Brain (organoid and tissue), 16 donors: ENCODE measurements at places on chromosomes 12 and 14. TPM values are rescaled to one million over a fixed set of nuclear protein-coding genes. Genes with fewer than 3 reads are reported as not detected.

GRCh38 chr14:54676812-54677708 lies 110.1 kb downstream of the SAMD4A start:
- DNase-seq: peak; percentile 89

DNA sequence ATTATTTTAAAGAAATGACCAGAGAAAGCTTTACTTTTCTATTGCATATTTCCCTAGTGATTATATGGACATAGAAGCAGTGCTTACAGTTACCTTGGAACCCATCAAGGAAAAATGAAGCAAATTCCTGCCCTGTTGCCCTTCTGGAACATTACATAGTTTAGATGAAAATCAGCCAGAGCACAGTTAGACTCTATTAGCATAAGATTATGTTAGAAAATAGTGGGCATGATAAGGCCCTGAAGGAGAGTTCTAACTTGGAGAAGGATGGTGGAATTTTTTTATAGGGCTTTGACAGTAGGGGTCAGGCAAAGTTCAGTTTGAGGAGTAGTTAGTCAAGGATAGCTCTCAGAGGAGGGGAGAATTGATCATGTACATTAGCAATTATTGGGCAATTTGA lies 74.3 kb downstream of the FUT8 start:
- DNase-seq: no peak

DNA sequence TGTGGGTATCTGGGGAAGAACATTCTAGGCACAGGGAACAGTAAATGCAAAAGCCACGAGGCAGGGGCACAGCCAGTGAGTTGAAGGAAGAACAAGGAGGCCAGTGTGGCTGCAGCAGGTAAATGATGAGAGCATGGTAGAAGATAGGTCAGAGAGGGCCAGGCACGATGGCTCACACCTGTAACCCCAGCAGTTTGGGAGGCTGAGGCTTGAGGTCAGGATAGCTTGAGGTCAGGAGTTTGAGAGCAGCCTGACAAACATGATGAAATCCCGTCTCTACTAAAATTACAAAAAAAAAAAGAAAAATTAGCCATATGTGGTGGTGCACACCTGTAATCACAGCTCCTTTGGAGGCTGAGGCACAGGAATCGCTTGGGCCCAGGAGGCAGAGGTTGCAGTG lies 86.7 kb upstream of the ESRRB start:
- DNase-seq: no peak

DNA sequence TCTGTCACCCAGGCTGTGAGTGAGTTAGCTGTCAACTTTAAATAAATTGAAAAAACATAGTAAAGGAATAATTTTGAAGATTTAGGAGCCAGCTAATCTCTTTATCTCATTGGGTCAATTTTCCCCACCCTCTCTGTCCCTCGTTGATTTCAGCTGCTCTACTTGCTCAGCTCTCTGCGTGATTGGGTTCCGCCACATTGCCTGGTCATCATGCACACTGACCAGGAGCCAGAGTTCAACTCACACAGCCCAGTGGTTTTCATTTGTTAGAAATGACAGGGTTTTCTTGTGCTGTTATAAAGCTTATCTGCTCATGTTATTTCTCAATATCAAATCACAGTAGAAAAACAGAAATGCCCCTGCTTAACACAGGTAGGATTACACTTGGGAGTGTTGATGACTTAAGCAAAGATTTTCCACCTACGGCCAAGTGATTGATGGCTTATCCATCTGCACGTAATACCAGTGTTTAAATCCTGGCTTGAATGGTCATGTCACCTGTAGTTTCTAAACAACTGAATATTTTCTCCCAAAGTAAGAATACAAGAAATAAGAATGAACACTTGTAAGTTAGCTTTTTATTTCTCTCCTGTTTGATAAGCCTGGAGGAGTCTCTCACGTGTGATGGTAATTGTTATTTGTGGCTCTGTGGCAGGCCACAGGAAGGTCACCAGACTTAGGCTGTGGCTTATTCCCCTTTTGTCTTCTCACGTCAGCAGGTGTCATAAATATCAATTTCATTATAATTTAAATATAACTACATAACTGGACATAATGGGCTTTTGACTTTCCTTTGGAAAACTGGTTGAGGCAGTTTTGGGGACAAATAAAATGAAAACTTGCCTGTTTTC lies 367.2 kb upstream of the DDHD1 start:
- DNase-seq: no peak

- no peak for DNase-seq
These were observed 9.6 kb upstream of the NPFF start for GRCh38 chr12:53516758-53517455.

GRCh38 chr12:121218588-121219352 lies 8.8 kb downstream of the P2RX4 start:
- no peak for DNase-seq

DNA sequence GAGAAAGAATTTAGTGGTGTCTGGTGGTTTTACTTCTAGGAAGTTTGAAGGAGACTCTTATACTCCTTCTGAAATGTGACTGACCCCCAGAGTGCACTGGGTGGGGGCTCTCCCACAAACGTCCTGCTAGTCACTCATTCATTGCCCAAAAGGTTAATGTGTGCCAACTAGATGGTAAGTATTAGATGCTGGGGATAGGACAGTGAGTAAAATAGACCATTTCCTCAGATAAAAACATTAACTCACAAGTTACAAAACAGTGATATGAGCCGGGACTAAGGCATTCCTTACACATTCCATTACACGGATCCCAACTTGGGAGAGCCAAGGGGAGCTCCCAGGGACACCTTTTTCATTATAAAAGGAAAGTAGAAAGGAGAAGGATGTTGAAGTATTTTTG lies 185.1 kb downstream of the ATXN7L3B start:
- DNase-seq: no peak

DNA sequence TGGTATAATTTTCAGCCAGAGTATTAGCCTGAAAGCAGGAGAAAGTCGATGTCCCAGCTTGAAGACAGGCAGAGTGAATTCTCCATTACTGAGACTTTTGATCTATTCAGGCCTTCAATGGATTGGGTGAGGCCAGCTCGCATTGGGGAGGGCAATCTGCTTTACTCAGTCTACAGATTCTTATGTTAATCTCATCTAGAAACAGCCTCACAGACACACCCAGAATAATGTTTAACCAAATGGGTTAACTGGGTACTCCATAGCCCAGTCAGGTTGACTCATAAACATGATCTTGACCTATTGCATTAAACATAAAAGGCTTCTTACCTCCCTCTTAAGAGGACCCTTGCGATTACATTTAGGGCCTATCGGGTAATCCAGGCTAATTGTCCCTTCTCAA lies 118.0 kb downstream of the KTN1 start:
- no peak for DNase-seq

DNA sequence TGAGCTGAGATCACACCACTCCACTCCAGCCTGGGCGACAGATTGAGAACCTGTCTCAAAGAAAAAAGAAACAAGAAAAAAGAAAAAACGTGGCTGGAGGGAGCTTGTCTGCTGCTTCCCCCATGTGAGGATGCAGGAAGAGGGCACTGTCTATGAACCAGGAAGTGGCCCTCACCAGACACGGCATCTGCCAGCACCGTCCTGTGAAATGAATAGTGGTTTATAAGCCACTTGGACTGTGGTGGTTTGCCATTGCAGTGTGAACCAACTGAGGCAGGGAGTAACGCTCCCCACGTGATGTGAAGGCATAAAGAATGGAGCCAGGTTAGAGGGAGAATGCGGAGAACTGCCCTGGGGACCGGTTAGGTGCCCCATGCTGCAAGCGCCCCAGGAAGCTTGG lies 4.5 kb upstream of the BRF1 start:
- no peak for DNase-seq

GRCh38 chr12:75945581-75945980 lies 86.0 kb downstream of the PHLDA1 start:
- no peak for DNase-seq

- peak; percentile 37 for DNase-seq
These were observed 12.7 kb downstream of the TGFB3 start for GRCh38 chr14:75969126-75969525.

DNA sequence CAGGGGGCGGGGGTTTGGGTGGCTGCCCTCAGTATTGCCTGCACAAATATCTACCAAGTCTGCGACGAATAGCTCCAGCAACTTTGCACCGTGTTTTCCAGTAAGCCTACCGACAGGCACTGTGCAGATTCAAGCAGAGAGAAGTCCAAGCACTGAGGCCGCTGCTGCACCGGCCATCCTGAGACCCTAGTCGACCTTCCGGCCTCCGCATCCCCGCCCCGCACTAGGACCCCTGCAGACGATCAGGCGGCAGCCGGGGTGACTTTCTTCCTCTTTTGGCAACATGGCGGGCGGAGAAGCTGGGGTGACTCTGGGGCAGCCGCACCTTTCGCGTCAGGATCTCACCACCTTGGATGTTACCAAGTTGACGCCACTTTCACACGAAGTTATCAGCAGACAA lies at the start of gene EIF2S3B:
TSS of gene EIF2S3B (plus strand) at position 271 of the 400 bp plus-strand sequence. CDS start at position 284, 13 bp downstream.
- DNase-seq: no peak

DNA sequence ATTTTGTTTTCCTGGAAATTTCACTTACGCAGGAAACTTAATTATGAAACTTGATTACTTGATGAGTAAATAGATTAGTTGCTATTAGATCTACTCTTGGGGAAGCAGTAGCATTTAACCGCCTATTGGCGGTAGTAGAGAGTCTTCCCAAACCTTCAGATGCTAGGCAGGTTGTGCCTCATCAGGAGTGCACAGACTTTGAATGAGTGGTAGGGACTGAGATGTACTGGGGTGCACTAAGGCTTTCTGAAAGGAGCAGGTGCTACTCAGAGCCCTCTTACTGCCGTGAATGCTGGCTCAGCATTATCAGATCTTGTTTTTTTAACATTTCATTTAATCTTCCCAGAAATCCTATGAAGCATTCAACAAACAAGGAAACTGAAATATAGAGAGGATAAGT lies 7.7 kb downstream of the GATC start:
- no peak for DNase-seq

DNA sequence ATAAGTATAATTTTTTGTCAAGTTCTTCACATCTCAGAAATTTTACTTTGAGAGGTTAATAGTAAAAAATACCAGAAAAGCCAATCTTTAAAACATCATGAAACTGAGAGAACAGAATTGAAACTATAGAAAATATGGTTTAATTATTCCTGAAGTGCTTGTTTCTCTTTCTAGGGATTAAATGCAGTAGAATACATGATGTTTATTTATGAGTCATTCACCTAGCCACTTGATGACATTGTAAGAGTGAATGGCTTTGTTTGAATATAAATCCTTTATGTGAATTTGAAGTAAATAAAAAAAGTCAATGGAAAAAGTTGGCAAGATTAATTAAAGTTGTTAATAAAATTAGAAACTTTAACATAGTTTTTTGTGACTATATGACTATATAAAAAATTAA lies 48.4 kb downstream of the KTN1 start:
- DNase-seq: no peak

GRCh38 chr12:7021956-7022355 lies 3.7 kb upstream of the LPCAT3 start:
- DNase-seq: no peak

- DNase-seq: peak; percentile 95
These were observed 90.3 kb downstream of the C12orf75 start for GRCh38 chr12:105420659-105421240.

- no peak for DNase-seq
These were observed 17.1 kb upstream of the AMN start for GRCh38 chr14:102905116-102906108.

GRCh38 chr12:120468821-120469449 lies 613 bp downstream of the SRSF9 start:
- DNase-seq: peak; percentile 81

GRCh38 chr12:460261-461230 lies 807 bp downstream of the B4GALNT3 start:
- DNase-seq: peak; percentile 28

- no peak for DNase-seq
These were observed 18.5 kb upstream of the TBPL2 start for GRCh38 chr14:55458800-55459515.

DNA sequence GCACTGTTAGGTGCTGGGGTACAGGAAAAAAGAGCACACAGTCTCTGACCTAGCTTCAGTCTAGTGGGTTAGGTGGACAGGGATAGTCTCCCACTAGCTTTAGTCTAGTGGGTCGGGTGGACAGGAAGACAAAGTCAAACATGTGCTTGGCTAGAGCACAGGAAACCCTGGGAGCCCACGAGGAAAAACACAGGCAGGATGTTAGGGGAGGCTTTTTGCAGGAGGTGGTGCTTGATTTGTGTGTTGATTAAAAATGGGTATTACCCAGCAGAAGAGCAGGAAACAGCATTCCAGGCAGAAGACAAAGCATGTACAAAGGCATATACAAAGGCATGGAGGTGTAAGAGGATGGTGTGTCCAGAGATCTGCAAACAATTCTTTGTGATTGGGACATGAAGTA lies 23.3 kb downstream of the SLC38A2 start:
- DNase-seq: no peak

DNA sequence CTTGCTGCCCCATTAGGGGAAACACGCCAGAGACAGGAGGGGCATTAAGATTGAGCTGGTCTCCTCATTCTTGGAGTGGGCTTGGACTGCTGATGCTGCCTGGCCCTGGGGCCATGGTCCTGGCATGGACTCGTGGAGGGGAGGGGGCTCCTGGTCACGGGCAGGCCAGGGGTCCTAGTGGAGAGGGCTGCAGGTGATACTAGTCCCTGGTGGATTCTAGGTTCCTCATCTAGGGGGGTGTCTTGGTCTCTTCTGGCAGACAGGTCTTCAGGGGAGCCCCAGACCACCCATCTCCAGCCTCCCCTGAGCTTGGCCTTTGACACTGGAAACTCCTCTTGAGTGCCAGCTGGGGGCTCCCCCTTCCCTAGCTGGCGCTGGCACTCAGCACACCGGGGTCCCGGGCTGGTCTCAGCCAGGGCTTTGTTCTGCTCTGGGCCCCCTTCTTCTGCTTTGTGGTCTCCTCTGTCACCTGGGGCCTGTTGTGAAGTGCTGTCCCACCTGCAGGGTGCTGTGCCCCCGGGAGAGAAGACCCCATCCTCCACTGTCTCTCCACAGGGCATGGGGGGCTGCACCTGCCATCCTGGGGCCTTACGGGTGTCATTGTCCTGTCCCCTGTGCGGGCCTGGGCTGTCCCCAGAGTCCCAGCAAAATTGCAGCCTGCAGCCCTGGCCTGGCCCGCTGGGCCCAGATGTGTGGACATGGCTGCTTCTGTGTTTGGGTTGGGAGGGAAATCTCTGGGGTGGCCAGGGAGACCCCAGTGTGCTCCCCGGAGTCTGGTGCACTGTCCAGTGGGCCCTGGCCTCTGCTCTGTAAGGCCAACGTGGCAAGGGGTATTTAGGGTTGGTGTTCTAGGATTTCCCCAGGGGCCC lies 2.3 kb downstream of the KIF26A start:
- DNase-seq: no peak

Gene ZDHHC22
- 30.2 TPM for polyA plus RNA-seq

Gene FOXN4
- polyA plus RNA-seq: 9.0 TPM

Gene SLC22A17
- 298 TPM for polyA plus RNA-seq

Gene RNU7-1
- not detected for polyA plus RNA-seq

Gene GUCY2C
- polyA plus RNA-seq: not detected

Gene PCED1B
- 0.39 TPM for polyA plus RNA-seq

Gene CLBA1
- 15.8 TPM for polyA plus RNA-seq

Gene NGB
- 28.3 TPM for polyA plus RNA-seq

Gene CTSG
- not detected for polyA plus RNA-seq

Gene BCL11B
- polyA plus RNA-seq: 1.6 TPM

Gene DIO2
- 1.4 TPM for polyA plus RNA-seq

Gene AGAP2
- 37.8 TPM for polyA plus RNA-seq

Gene ENDOU
- polyA plus RNA-seq: 0.80 TPM
